ENCODE measurements at places on chromosomes 3 and 15.

- DNase-seq, result no peak
Measured at GRCh38 chr3:37994639-37994972, 4.0 kb downstream of the VILL start.

GRCh38 chr15:70763950-70764730 is 782 bp upstream of the UACA start:
- DNase-seq, result no peak

DNA sequence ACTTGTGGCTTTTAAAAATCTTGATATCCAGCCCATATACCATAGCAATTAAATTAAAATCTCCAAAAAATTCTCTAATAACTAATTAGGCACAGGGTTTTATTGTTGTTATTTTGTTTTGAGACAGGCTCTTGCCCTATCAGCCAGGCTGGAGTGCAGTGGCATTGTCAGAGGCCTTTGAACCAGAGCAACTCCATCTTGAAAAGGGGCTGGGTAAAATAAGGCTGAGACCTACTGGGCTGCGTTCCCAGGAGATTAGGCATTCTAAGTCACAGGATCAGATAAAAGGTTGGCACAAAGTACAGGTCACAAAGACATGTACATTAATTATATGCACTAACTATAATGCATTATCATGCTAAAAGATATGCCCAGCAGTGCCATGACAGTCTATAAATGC is 31.2 kb upstream of the ACP3 start:
- no peak for DNase-seq

GRCh38 chr15:31270767-31271166 is 55.9 kb upstream of the KLF13 start:
- DNase-seq, result no peak

GRCh38 chr3:105868431-105868741 is 426 bp downstream of the CBLB start:
- DNase-seq, result no peak

DNA sequence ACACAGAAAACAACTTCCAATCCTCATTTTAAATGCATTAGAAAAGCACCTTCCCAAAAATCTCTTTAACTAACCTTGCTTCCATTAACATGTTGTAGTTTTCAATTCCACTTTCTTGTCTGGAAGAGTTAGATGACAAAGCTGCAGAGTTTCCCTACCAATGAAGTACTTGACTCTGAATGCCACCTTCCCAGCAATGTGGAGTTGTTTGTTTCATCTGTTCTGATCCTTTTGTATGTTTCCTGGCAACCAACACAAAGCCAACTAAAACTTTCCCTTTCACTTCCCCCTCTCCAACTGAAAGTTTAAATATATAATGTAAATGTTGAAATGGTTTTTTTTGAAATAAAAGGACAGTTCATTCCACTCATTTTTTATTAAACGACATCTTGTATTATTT is at the start of gene WDR49:
WDR49 (minus strand) TSS at position 183 of the 400 bp plus-strand sequence. CDS start 517 bp downstream, outside the sequence.
- DNase-seq, result no peak

- DNase-seq, result no peak
Measured at GRCh38 chr3:62574266-62574898, 201.0 kb upstream of the FEZF2 start.

GRCh38 chr15:57025264-57025926 is 107.0 kb downstream of the TCF12 start:
- DNase-seq, result no peak

- DNase-seq, result no peak
Measured at GRCh38 chr3:140284372-140284771, 349.4 kb downstream of the CLSTN2 start.

DNA sequence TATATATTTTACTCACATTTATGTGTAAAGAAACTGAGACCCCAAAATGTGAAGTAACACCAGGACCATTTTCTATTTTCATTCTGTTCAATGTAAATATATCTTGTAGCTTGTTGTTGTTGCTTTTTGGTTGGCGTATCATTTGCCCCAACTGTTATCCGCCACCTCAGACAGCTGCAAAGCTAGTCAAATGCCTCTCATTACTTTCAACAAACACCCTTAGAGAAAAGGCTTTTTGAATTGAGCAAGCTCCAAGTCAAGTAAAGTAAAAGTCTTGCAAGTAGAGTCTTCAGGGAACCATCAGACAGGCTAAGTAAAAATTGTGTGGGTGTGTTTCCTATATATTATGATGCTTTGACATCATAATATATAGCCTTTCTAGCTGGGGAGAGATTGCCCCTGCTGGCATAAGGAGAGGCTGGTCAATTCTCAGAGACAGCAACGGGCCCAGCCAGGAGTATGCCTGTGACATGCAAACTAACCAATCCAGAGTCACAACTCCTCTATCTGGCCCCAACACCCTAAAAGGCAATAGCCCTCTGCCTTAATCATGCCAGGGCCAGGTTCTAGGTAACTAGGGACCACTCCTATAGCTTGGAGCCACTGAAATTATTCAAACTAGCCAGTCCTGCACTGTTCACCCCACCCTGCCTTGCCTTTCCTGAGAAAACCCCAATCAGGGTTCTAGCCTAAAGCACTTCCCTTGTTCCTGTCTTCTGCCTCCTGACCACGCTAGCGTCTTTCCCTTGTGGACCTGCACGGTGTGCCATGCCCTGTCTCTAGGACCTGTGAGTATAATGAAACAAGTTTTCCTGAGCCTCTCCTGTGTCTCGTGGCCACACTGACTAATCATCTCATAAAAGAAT is 75.6 kb downstream of the RAD18 start:
- no peak for DNase-seq

- DNase-seq, result no peak
Measured at GRCh38 chr15:40978141-40978540, 24.9 kb downstream of the CHAC1 start.

- no peak for DNase-seq
Measured at GRCh38 chr3:185658504-185658912, 72.4 kb downstream of the SENP2 start.

- no peak for DNase-seq
Measured at GRCh38 chr3:58032186-58032585, 24.0 kb downstream of the FLNB start.

DNA sequence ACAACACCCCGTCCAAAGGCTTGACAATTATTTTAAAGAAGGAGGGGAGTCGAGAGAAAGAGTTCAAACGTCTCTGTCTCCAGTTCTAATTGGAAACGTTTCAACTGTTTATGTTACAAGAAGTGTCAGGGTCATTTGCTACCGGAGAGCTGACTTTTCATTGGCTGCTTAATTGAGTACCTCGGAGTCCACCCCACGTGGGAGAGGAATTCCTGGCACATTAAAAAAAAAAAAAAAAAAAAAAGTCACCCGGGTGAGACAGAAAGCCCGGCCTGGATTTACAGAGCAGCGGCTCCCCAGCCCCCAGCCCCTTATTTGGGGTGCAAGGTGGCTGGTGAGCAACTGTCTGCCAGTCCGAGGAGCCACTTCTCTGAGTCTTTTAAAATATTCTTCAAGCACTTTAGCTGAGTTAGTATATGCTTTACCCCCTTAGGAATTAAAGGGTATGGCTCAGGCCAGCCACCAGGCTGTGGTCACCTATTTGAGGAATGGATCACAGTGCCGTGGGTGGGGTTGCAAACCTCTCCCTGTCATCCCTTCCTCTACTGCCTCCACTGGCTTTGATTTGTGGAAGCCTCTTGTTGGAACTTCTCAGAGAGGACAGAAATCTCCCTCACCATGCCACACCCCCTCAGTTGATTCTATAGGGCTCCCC is 3.9 kb upstream of the TLE3 start:
- no peak for DNase-seq

DNA sequence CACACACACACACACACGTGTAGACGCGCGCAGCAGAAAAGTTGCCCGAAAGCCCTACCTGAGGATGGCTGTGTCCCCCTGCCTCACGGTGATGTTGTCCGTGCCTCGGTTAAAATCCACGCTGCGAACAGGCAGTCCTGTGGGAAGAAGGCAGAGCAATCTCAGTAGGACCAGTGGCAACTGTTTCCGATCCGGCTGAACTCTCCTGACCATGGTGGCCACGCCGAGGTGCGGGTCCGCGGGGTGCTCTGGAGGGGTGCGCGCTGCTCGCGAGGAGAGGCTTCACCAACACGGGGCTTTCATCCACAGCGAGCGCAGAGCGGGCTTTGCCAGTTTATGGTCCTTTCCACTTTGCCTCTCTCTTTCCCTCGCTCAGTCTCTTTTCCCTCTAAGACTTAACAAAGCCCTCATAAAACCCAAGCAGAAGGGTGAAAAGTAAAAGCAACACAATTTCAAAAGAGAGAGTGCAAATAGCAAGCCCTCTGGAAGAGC is 422 bp downstream of the LSAMP start:
- DNase-seq, result no peak

DNA sequence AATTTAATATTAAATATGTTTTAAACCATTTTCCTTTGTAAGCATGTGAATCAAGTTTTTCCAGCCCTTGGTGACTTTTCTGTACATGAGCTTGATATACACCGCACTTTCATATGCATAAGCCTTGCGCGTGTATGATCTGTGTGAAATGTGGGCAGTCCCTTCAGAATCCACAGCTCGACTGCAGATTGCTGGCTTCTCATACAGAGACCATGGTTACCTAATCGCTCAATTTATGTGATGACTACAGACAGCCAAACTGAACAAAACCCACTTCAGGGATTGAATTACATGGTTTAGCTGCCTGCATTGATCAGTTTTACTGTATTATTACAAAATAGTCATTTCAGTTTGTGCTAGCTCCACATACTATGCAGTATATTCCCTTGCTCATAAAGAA is 212.3 kb upstream of the NECTIN3 start:
- DNase-seq, result no peak

DNA sequence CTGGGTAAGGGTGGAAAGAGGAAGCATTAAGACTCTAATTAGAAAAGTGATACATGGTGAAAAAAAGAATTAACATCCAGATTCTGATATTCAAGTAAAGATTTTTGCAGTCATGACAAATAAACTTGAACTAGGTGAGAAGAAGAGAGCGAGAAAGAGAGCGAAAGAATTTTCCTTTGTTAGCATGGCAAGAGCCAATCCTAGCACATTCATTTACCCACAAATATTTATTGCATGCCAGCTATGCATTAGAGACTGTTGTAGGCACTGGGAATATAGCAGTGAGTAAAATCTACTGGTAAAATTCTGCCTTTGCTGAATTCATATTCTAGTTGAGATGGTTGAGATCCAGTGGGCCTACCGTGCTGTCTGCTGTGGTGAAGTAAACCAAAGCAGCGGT is 177.9 kb upstream of the DPH6 start:
- DNase-seq, result no peak

DNA sequence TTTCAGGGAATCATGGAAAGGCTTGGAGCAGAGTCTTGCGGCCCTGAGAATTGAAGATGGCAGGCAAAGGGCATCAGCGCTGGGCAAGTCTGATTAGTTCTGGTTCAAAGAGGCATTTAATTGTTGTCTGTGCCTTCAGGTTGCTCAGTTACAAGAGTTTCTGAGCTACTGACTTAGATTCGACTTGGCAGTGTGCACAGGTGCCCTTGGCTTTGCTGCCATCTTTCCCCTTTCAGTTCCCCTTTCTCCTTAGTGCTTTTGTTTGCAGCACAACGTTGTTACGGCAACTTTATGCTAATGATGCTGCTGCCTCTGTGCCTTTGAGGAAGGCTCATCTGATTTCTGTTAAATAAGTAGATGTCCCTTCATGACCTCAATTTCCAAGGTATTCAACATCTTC is 12.5 kb downstream of the P2RY14 start:
- no peak for DNase-seq

DNA sequence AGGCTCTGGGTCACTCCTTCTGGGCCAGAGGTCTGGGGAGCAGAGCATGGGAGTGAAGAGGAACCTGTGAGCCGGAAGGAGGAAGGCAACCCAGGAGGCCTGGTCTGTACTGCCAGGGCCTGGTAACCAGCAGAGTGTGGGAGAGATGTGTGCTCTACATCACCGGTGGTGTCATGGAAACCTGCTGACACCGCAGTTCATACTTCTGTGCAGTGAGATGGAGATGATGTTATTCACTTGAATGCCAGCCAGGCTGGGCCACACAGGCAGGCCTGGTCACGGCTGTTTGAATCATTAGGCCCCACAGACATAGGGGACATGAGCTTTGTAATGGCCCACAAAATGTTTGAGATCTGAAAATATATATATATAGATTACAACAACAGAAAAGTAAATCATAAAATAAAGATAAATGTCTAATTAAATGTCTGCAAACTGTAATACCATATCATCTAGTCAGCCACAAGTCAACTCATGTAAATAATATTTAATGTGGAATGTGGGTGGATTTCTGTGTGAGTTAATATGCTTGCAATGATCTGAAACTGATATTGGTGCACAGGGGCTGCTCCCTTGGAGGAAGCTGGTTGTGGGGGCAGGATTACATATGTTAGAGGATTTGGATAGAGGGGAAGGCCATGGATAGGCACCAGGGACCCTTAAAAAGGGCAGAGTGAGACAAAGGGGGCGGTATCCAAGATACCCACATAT is 108.5 kb upstream of the PFN2 start:
- DNase-seq, result no peak

DNA sequence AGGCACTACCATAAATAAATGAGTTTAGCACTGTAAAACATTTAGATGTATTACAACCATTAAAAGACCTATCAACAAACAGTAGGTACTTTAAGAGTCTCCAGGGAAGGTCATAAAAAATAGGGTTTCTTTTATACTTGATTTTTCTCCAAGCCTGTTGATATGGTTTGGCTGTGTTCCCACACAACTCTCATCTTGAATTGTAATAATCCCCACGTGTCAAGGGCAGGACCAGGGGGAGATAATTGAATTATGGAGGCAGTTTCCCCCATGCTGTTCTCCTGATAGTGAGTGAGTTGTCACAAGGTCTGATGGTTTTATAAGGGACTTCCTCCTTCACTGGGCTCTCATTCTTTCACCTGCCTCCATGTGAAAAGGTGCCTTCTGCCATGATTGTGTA is 468.9 kb upstream of the UBE2E2 start:
- DNase-seq, result no peak

GRCh38 chr3:72340476-72341379 is 507.5 kb downstream of the SHQ1 start:
- no peak for DNase-seq

DNA sequence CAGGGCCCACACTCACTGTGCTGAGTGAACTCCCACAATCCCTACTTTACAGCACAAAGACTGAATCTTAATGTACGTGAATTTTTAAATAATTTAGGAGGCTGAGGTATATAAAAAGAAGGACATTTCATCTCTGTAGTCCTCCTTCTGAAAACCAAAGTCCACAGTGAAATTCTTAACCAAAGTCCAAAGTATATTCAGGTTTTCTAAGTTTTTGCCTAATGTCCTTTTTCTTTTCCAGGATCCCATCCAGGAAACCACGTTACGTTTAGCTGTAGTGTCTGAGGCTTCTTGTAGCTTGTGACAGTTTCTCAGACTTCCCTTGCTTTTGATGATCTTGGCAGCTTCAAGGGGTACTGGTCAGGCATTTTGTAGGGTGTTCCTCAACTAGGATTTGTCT is 44.5 kb downstream of the SCAP start:
- no peak for DNase-seq

GRCh38 chr3:66236281-66236680 is 15.5 kb downstream of the SLC25A26 start:
- DNase-seq, result no peak

DNA sequence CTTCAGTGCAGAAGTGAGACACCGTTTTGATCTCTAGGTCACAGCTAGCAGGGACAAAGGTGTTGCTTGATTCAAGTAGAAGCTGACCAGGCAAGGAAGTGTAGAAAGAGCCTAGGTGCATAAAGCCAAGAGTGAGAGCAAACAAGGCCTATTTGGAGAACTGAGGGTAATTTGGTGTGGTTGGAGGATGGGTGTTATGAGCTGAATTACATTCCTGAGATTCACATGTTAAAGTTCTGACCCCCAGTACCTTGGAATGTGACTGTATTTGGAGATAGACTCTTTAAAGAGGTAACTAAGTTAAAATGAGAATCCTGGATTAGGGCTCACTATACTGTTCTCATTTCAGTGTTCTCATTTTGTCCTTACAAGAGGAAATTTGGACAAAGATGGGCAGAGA is 191.3 kb downstream of the ZMAT3 start:
- no peak for DNase-seq
